ENCODE measurements at places on chromosomes 16 and 17. TPM values are rescaled to one million over a fixed set of nuclear protein-coding genes. Genes with fewer than 3 reads are reported as not detected.

DNA sequence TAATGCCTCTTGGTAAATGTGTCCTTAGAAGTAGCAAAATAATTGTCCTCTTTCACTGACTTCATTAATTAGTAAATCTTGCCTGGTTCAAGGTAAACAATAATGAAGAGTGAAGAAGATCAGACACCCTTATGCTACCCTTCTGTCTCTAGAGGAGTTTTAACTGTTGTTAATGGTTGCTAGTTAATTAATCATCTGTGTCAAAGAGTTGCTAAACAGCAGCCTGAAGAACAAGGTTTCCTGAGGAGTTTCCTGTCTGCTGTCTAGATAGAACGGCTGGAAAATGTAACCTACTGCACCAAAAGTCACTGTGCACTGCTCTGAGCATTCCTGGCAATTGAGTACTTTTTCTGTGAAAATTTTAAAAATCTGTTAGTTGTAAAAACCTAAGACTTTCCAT lies 131.3 kb downstream of the NLK start:
- H3K4me1 ChIP-seq: peaks cover 22% of the 10 kb centered on the region
- H3K36me3 ChIP-seq: peaks cover 8% of the 10 kb centered on the region
- H3K27me3 ChIP-seq: no peaks in the 10 kb centered on the region
- H3K4me3 ChIP-seq: no peak overlapping the region
- no peak overlapping the region for H3K27ac ChIP-seq

- peak within 1 kb of the TSS; percentile 37 for H3K27ac ChIP-seq
- no peak for DNase-seq
- H3K4me3 ChIP-seq: peak within 1 kb of the TSS; percentile 56
- H3K4me1 ChIP-seq: peaks cover 15% of the 10 kb centered on the region
These were observed at the start of gene RIPOR1 for GRCh38 chr16:67528222-67528869. TSS of gene RIPOR1 (plus strand) at chr16:67528829. CDS start at chr16:67538447, 9,618 bp downstream.

ZNF778 gene
- 4.3 TPM for polyA plus RNA-seq

SBK1 gene
- 3.2 TPM for polyA plus RNA-seq

DUXB gene
- polyA plus RNA-seq: not detected

- no peaks in the 10 kb centered on the region for H3K27me3 ChIP-seq
- H3K4me1 ChIP-seq: no peaks in the 10 kb centered on the region
- H3K4me3 ChIP-seq: no peak overlapping the region
- H3K36me3 ChIP-seq: no peaks in the 10 kb centered on the region
These were observed 103.1 kb downstream of the STX8 start for GRCh38 chr17:9472541-9472940.

Data from large intestine (tissue), 12 donors.